ENCODE measurements at places on chromosomes 11 and 22. TPM values are rescaled to one million over a fixed set of nuclear protein-coding genes. Genes with fewer than 3 reads are reported as not detected.

GRM5 gene
- total RNA-seq: not detected

DNA sequence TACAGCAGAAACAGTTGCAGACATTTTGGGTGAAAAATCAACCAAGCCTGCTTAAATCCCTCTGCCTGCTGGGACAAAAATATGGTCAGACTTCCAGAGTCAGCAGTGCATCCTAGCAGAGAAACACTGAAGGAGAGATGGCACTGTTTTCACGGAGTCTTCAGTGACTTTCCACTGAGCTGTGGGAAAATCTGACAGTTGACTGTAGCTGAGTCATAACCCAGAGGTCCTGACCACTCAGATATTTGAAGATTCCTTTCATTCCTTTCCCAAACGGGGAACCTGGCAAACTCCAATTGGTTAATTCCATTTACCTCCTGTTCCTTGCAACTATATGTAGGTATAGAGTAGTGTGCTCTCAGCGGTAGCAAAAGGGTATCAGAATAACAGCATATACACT lies 20.9 kb upstream of the UPB1 start:
- no peaks in the 10 kb centered on the region for H3K36me3 ChIP-seq
- H3K4me3 ChIP-seq: no peak overlapping the region

GRCh38 chr22:44622147-44622427 lies 79.9 kb upstream of the PRR5 start:
- H3K4me1 ChIP-seq: no peaks in the 10 kb centered on the region
- DNase-seq: no peak
- H3K36me3 ChIP-seq: no peaks in the 10 kb centered on the region
- no peak overlapping the region for H3K4me3 ChIP-seq

DNA sequence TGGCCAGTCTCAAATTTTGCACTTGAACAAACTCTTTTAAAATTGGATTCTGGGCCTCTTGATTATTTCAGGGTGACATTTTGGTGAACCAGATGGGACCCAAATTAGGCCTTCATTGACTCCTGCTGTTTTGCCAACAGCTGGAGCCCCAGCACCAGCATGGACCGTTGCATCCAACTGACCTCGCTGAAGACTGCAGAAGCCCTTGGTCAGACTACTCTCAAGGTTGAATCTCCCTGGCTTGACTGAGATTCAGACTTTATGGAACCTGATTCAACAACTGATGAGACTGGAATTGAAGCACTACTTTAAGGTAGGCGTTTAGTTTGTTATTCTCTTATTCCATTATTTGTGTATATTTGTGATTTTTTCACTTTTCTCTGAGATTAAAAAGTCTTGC lies 41.7 kb downstream of the NARS2 start:
- no peak for DNase-seq
- H3K27ac ChIP-seq: no peak overlapping the region
- no peaks in the 10 kb centered on the region for H3K27me3 ChIP-seq
- no peaks in the 10 kb centered on the region for H3K4me1 ChIP-seq
- H3K4me3 ChIP-seq: no peak overlapping the region
- peaks cover 43% of the 10 kb centered on the region for H3K36me3 ChIP-seq

DNA sequence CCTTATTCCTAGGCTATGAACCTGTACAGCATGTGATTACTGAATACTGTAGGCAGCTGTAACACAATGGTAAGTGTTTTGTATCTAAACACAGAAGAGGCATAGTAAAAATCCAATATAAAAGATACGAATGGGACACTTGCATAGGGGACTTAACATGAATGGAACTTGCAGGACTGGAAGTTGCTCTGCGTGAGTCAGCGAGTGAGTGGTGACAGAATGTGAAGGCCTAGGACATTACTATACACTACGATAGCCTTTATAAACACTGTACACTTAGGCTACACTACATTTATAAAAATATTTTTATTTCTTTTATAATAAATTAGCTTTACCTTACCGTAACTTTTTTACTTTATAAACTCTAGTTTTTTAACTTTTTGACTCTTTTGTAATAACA lies 81.1 kb downstream of the PGR start:
- no peak overlapping the region for H3K27ac ChIP-seq
- H3K4me3 ChIP-seq: no peak overlapping the region
- H3K4me1 ChIP-seq: no peaks in the 10 kb centered on the region
- no peaks in the 10 kb centered on the region for H3K36me3 ChIP-seq
- H3K27me3 ChIP-seq: no peaks in the 10 kb centered on the region

DNA sequence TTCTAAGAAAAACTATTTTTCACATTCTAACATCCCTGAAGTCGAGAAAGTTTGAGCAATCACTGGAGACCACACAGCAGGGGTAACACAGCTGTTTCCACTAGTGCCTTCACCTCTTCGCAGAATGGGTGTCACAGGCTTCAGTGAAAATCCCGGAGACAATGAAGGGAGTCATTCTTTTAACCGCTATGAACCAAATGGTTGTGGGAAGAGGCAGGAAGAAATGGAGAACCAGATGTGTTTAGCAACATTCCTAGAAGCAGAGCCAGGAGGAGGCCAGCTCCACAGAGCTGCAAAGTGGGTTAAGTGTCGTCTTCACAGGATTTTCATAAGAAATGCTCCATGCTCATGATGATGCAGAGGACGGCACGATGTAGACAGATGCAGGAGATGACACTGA lies 221.1 kb downstream of the LARGE1 start:
- peaks cover 1% of the 10 kb centered on the region for H3K36me3 ChIP-seq
- no peak overlapping the region for H3K4me3 ChIP-seq
- no peak overlapping the region for H3K27ac ChIP-seq
- DNase-seq: no peak
- peaks cover 10% of the 10 kb centered on the region for H3K4me1 ChIP-seq

DNA sequence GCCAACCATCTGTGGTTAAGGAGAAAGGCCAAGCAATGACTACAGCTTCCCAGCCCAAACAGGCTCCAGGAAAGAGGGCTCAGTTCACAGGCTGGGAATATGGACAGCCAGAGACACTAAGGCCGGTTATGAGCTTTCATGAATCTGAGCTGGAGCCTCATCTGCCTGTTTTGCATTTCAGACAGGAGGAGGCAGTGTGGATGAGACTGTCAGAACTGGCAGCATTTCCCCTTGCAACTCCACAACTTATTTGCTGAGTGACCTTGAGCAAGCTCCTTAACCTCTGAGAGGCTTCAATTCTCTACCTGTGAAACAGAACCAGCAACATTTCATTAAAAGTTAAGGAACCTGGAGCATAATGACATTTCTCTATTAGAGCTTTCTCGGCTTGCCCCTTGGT lies 264.0 kb downstream of the ETS1 start:
- no peak overlapping the region for H3K27ac ChIP-seq
- no peaks in the 10 kb centered on the region for H3K36me3 ChIP-seq
- peaks cover 1% of the 10 kb centered on the region for H3K27me3 ChIP-seq
- no peak for DNase-seq

MMP13 gene
- total RNA-seq: not detected

- no peaks in the 10 kb centered on the region for H3K36me3 ChIP-seq
- no peak for DNase-seq
- H3K4me3 ChIP-seq: no peak overlapping the region
- no peak overlapping the region for H3K27ac ChIP-seq
- H3K4me1 ChIP-seq: peaks cover 22% of the 10 kb centered on the region
- no peaks in the 10 kb centered on the region for H3K27me3 ChIP-seq
These were observed 32.1 kb upstream of the TPBGL start for GRCh38 chr11:75208446-75208845.

RASL10A gene
- 0.22 TPM for total RNA-seq

DNA sequence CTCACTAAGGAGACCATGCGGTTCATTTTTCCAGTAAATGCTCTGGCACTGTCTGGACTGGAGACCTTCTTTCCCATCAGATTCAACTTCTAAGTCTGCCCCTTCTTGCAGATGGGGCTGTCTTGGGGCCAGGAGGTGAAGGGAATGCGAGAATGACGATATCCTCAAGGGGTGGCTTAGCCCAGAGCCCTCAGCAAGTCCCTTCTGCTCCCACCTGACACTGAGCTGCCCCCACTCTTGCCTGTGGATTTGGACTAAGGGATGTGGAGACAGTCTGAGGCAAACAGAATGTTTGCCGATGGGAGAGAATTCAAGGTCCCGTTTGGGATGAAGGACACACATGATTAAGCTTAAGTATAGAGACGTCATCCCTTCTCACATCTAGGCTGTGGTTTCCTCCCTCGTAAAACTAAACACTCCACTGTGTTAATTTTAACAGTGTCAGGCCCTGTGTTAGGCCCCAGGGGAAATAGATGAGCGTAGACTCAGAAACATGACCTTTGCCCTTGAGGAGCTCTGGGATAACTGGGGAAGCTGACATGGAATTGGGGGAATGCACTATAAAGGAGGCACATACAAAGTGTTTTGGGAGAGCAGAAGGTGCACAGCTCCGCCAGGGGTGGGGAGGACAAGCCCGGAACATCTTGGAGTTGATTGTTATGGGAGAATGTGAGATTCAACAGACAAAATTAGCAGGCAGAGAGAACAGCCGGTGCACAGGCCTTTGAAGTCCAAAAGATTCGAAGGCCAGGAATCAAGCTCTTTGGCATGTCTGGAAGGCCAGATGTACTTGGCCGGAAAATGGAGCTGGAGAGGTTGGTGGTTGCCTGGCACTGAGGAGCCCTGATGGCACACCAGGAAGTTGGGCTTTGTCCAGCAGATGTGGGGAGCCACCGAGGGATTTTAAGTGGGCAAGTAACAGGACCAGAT lies 71.6 kb downstream of the ST3GAL4 start:
- DNase-seq: no peak
- no peaks in the 10 kb centered on the region for H3K27me3 ChIP-seq
- H3K4me1 ChIP-seq: peaks cover 31% of the 10 kb centered on the region
- no peaks in the 10 kb centered on the region for H3K36me3 ChIP-seq

- peaks cover 1% of the 10 kb centered on the region for H3K27me3 ChIP-seq
- no peak overlapping the region for H3K4me3 ChIP-seq
- no peaks in the 10 kb centered on the region for H3K4me1 ChIP-seq
- no peak overlapping the region for H3K27ac ChIP-seq
- H3K36me3 ChIP-seq: no peaks in the 10 kb centered on the region
These were observed 25.5 kb upstream of the CD82 start for GRCh38 chr11:44539971-44540370.

GRCh38 chr11:117717485-117718314 lies 79.3 kb downstream of the DSCAML1 start:
- peak; percentile 68 for DNase-seq
- H3K27ac ChIP-seq: no peak overlapping the region
- H3K4me1 ChIP-seq: peaks cover 19% of the 10 kb centered on the region
- H3K36me3 ChIP-seq: no peaks in the 10 kb centered on the region
- H3K4me3 ChIP-seq: peak overlapping the region; percentile 25

GRCh38 chr11:12762696-12763324 lies 88.6 kb downstream of the TEAD1 start:
- no peak overlapping the region for H3K4me3 ChIP-seq
- H3K4me1 ChIP-seq: peaks cover 24% of the 10 kb centered on the region
- DNase-seq: no peak
- no peak overlapping the region for H3K27ac ChIP-seq
- H3K36me3 ChIP-seq: peaks cover 28% of the 10 kb centered on the region

C11orf52 gene
- total RNA-seq: 10.5 TPM

DNA sequence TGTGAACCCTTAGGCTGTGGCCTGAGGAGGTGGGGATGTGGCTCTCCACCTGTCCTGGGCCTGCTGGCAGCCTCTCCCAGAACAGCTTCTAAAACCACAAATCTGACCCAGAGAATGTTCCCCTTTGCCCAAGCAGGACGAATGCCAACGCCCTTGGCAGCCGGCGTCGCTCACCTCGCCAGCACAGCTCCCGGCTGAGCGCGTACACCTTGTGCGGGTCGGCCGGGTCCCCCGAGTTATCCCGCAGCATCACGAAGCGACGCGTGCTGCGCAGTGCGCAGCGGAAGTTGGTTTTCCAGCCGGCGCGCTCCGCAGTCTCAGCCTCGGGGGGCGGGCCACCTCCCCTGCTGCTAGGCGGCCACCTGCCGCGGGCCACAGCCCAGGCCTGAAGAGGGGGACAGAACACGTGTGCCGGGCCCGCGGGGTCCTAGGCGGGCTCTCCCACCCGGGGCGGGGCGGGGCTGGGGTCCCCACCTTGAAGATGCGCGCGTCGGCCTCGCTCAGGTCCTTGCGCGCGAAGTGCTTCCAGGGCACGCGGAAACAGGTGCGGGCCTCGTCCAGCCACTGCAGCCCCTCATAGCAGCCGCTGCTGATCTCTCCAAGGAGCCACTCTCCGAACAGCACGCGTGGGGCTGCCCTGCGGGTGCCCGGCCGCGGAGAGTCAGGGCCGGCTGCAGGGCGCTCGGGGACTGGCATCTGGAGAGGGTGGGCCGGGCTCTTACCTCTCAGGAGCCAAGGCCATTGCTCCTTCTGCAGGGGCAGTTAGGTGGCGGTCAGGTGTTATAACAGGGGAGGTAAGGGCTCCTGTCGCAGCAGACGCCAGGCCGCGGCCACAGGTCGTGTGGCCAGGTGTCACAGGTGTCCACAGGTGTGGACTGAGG lies 887 bp downstream of the IRF7 start:
- H3K4me3 ChIP-seq: no peak overlapping the region
- DNase-seq: no peak
- peaks cover 50% of the 10 kb centered on the region for H3K36me3 ChIP-seq
- no peaks in the 10 kb centered on the region for H3K4me1 ChIP-seq

- no peak overlapping the region for H3K27ac ChIP-seq
- peak; percentile 7 for DNase-seq
- peaks cover 7% of the 10 kb centered on the region for H3K36me3 ChIP-seq
- H3K4me3 ChIP-seq: no peak overlapping the region
- no peaks in the 10 kb centered on the region for H3K27me3 ChIP-seq
These were observed 92.4 kb downstream of the KCNC1 start for GRCh38 chr11:17827006-17827405.

DNA sequence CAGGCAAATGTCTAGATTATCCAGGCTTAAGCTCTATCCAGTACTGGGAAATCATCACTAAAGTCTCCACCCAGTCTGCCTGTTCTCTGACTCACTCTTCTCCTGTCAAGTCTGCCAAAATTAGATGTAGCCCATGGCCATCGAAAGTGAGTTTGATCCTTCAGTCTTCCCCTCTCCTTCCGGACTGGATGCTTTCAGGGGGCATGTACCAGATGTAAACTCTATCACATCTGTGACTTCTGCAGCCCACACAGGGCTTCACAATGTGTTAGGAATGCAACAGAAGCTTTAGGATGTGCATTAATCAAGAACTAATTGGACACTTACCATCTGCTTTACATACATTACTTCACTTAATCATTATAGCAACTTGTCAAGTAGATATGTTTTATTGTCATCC lies 12.3 kb downstream of the ME3 start:
- H3K36me3 ChIP-seq: no peaks in the 10 kb centered on the region
- no peak for DNase-seq
- H3K27ac ChIP-seq: no peak overlapping the region

- H3K36me3 ChIP-seq: peaks cover 3% of the 10 kb centered on the region
- H3K4me3 ChIP-seq: peak overlapping the region; percentile 17
- no peaks in the 10 kb centered on the region for H3K27me3 ChIP-seq
- H3K4me1 ChIP-seq: peaks cover 68% of the 10 kb centered on the region
- peak; percentile 89 for DNase-seq
These were observed 24.0 kb downstream of the MARK2 start for GRCh38 chr11:63862923-63863322.

DNA sequence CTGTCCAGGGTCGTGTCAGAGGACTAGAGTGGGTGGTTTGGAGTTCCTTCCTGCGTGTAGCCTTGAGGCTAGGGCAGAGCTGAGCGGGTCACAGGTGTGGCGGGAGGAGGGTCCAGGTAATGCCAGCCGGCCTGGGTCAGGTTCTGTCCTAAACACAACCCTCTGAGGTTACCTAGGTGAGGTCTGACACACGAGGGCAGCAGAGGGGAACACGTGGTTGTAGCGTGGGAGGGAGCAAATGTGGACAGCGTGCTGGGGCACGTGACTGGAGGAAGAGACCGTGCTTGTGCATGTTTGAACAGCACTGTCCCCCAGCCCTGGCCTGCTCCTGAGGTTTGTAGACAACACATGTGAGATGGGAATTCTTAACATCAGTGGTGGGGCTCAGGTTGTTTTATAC lies 13.1 kb downstream of the MOV10L1 start:
- H3K4me3 ChIP-seq: no peak overlapping the region
- no peak overlapping the region for H3K27ac ChIP-seq
- no peaks in the 10 kb centered on the region for H3K36me3 ChIP-seq
- peaks cover 7% of the 10 kb centered on the region for H3K4me1 ChIP-seq
- peak; percentile 31 for DNase-seq

TAGLN gene
- 93.7 TPM for total RNA-seq

BCO2 gene
- 0.38 TPM for total RNA-seq

All from HepG2 (cell line).